GM13977 (cell line): ENCODE measurements at places on chromosomes 13 and 19.

- DNase-seq: no peak
Observed at GRCh38 chr13:112828756-112829155, 138.9 kb downstream of the ATP11A start.

DNA sequence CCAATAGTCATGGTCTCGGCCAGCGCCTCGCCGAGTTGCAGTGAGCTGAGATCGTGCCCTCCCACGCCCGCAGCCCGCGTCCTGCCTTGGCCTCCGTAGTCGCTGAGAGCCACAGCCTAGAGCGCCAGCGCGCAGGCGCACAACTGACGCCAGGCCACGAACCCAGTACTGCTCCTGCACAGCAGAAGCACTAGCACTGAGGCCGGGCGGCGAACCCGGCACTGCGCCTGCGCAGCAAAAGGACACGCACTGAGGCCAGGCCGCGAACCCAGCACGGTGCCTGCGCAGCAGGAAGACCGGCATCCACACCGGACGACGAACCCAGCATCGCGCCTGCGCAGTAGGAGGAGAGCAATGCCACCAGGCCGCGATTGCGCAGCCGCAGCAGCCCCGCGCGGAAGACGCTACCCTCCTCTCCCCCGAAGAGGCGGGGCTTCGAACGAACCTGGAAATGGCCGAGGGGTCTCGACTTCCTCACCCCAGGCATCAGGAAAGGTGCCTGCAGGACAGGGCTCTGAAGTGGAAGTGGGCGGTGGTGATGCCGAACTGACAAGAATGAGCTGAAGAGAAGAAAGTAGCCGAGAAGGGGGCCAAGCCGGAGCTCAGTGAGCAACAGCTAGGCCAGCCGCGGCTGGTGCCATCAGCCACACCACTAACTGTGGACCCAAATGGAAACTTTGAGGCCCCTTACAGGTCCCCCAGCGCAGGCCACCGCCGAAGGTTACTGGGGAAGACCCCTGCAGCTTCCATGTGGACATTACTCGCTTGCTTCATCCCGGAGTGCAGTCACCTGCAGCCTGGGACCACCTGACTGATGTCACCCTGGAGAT, 7.5 kb downstream of the F10 start:
- no peak for DNase-seq

- no peak for DNase-seq
Observed at GRCh38 chr19:4970558-4971423, 1.9 kb downstream of the KDM4B start.

GRCh38 chr19:18353378-18354005, 13.1 kb downstream of the PGPEP1 start:
- DNase-seq: no peak

DNA sequence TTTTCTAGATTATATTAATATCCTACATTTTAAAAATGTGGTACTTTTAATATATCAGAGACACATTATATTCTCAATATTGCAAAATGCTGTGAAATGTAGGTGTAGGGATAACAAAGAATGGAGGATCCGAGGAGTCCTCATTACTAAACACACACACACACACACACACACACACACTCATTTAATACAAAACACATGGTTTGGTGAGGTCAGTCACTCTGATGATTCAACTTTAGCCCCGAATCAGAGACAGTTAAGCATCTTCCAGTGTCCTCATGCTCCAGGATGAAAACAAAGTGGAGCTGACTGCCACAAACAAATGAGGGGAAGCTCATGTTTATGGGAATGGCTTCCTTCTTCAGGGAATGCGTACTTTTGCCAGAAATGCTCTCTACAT, 147.5 kb downstream of the CYSLTR2 start:
- no peak for DNase-seq

GRCh38 chr19:5292822-5293611, 47.6 kb downstream of the PTPRS start:
- DNase-seq: peak; percentile 97

GRCh38 chr19:14073925-14074838, 1.6 kb downstream of the MISP3 start:
- peak; percentile 41 for DNase-seq

- DNase-seq: peak; percentile 8
Observed at GRCh38 chr13:42215578-42216421, 56.2 kb upstream of the AKAP11 start.

- no peak for DNase-seq
Observed at GRCh38 chr19:55703790-55704215, 28.8 kb downstream of the EPN1 start.

DNA sequence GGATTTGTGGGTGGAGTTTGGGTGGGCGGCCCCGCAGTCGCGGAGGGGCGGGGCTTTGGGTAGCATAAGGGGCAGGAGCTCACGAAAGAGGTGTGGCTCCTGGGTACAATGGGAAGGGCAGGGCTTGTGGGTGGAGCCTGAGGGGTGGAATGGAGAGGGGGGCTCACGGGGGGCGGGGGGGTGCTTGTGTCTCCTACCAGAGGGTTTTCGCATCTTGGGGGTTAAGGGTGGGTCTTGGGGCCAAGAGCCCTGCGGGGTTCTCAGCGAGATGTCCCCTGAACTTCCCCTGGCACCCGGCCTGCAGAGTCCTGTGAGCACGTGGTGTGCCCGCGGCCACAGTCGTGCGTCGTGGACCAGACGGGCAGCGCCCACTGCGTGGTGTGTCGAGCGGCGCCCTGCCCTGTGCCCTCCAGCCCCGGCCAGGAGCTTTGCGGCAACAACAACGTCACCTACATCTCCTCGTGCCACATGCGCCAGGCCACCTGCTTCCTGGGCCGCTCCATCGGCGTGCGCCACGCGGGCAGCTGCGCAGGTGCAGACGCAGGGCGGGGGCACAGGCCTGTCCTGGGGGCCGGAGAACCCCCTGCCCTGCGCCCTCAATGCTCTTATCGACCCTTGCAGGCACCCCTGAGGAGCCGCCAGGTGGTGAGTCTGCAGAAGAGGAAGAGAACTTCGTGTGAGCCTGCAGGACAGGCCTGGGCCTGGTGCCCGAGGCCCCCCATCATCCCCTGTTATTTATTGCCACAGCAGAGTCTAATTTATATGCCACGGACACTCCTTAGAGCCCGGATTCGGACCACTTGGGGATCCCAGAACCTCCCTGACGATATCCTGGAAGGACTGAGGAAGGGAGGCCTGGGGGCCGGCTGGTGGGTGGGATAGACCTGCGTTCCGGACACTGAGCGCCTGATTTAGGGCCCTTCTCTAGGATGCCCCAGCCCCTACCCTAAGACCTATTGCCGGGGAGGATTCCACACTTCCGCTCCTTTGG, 5.1 kb downstream of the FSTL3 start:
- peak; percentile 97 for DNase-seq

DNA sequence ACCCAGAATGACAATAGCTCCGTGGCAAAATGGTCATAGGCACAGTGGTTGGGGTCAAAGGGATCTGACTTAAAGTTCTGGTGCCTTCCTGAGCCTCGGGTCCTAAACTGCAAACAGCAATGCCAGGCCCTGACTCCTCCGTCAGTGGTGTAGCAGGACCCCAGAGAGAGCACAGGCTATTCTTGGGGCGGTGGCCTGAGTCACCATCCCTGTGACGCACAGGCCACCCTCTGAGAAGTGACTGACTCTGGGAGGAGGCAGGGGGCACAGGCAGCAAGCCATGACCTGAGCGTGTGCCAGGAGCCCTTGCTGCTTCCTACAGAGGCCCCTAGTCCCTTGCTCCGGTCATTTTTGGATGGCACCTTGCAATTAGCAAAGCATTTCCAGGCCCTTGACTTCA, 18.7 kb downstream of the PLVAP start:
- no peak for DNase-seq

GRCh38 chr19:42295831-42296525, 6.0 kb upstream of the PRR19 start:
- DNase-seq: peak; percentile 89

DNA sequence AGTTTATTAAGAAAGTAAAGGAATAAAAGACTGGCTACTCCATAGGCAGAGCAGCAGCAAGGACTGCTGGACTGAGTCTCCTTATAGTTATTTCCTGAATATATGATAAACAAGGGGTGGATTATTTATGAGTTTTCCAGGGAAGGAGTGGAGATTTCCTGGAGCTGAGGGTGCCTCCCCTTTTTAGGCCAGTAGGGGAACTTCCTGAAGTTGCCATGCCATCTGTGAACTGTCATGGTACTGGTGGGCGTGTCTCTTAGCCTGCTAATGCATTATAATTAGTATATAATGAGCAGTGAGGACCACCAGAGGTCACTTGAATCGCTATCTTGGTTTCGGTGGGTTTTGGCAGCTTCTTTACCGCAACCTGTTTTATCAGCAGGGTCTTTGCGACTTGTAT, 13.5 kb downstream of the ZSCAN5A start:
- no peak for DNase-seq

DNA sequence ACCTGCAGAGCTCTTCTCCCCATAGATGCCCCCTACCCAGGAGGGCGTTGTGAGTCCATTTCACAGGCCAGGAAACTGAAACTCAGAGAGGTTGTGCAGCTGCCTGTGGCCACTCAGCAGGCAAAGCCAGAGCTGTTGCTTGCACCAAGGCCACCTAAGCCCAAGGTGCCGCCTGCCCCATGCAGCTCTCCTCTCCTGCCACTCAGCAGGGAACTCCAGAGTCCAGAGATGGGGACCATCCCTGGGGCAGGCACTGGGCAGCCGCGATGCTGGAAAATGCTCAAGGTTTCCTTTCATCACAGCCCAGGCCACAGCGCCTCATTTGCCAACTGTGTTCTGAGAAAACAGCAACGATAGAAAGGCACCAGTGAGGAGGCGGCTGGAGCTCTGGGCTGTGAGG, 41.0 kb upstream of the PEPD start:
- DNase-seq: no peak

DNA sequence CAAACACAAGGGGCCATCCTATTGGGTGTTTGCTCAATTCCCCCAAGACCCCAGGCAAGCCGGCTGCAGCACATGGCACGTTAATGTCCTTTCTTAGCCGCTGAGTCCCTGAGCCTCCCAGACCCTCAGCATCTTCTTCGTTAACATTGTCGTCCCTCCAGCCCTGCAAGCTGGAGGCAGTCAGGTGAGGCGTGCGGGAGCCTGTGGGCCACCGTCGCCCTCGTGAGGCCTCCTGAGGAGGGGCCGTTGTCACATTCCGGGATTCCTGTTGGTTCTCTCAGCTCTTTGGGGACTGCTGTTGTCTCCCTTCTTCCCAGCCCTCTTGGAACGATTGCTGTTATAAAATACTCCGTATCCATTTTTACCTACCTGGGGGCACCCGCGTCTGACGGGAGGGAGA, 140.6 kb downstream of the KDM4B start:
- DNase-seq: no peak

DNA sequence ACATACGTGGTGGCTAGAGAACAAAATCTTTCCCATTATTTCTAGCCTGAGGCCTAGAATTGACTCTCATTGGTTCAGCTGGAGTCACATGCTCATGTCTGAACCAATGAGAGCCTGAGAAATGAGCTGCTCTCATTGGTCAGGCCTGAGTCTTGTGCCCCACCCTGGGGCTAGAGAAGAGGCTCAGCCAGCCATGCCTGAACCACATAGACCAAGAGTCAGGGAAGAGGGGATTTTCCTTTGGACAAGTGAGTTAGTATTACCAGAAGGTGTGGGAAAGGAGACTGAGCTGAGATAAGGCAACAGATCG, 6.9 kb downstream of the FXYD5 start:
- DNase-seq: no peak

GRCh38 chr13:102839462-102839861, 6.4 kb upstream of the ERCC5 start:
- no peak for DNase-seq

GRCh38 chr19:45059258-45059965, 16.9 kb downstream of the ZNF296 start:
- DNase-seq: peak; percentile 89

DNA sequence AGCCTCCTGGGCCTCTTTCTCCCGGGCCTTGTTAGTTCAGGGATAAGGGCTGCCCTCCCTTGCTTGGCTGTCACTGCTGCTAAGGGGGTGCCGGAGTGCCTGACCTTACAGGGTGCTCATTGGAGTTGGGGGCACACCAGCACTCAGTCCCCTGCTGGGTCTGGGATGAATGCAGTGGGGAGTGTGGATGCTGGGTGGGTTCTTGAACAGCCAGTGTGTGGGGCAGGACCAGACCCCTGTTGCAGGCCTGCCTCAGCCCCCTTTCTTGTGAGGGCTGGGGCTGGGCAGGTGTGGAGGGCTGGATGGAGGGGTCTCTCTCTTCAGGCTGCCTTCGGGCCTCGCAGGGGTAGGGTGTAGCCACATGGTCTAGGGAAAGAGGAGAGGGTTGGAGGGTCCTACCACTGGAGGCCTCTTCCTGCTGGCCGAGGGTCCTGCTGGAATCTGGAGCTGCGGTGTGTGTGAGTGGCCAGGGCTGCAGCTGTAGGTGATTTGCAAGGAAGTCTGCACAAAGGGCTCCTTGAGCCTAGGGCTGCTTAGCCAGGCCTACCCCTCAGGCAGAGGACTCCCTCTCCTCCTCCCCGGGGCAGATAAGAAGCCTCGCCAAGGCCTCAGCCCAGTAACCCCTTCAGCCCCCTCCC, 3.2 kb downstream of the CEBPA start:
- no peak for DNase-seq

DNA sequence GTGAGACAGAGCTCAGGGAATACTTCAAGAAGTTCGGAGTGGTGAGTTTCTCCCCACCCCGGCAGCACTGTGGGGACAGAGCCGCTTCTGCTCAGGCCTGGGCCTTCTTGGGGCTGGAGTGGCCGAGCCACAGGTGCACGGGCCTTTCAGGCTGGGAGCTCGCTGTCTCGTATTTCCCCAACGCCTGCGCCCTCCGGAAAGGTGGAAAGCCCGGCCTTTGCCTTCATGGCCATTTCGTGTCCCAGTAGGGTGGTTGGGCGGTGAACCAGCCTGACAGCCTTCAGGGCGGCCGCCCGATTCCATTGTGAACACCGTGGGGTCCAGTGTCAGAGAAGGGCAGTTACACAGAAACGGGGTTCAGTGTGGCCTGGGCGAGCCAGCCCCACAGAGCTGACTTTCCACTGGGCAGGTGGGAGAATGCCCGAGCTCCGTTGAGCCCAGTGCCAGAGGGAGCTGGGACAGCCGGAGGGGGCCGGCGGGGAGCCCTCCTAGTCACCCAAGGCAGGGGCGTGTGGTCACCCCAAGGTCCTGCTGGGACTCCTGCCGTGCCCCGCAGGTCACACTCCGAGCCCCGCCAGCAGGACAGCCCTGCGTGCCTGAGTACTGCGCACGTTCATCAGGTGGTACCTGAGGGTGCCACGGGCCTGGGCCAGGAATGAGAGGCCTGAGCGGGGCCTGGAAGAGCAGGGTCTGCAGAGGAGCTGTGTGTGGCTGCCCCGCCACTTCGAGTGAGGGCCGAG, 14.0 kb downstream of the DAZAP1 start:
- no peak for DNase-seq

- DNase-seq: no peak
Observed at GRCh38 chr13:48370815-48371214, 42.1 kb downstream of the LPAR6 start.

- DNase-seq: peak; percentile 31
Observed at GRCh38 chr13:71274923-71275608, 591.9 kb downstream of the DACH1 start.

GRCh38 chr13:102944821-102945220, 99.0 kb downstream of the ERCC5 start:
- DNase-seq: no peak
